ENCODE measurements at places on chromosomes 3 and 15.

GRCh38 chr3:190325923-190326322, 3.7 kb upstream of the CLDN1 start:
- DNase-seq, result no peak

GRCh38 chr3:54962200-54962599, 34.3 kb upstream of the LRTM1 start:
- DNase-seq, result no peak

GRCh38 chr15:76625267-76625666, 279.9 kb downstream of the SCAPER start:
- no peak for DNase-seq

DNA sequence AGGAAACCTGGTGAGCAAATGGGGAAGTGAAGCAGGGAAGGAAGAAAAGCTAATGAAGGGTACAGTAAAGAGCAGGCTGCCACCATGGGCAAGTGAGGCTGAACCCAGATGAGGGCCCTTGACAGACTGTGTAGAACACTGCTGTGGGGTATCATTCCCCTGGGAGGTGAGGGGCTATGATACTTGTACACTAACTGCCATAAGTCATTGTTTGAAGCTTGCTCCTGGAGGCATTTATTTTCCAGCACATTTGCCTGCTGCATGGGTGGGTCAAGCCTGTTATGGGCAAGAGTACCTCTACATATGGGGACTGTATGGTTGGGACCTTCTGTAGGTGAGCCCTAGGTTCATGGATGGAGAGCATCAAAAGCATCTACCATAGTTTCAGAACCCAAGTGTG, 57.4 kb downstream of the POMGNT2 start:
- no peak for DNase-seq

DNA sequence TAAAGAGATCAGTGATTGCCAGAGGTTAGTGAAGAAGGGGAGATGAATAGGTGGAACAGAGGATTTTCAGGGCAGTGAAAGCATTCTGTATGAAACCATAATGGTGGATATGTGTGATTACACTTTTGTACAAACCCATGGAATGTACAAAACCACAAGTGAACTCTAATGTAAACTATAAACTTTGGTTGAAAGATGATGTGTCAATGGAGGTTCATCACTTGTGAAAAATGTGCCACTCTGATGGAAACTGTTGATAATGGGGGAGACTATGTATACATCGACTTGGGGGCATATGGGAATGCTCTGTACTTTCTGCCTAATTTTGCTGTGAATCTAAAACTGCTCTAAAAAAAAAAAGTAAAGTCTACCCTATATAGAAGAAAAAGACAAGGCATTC, 68.7 kb upstream of the ARHGEF3 start:
- DNase-seq, result no peak

GRCh38 chr15:39124155-39124552, 456.7 kb upstream of the THBS1 start:
- DNase-seq, result no peak

DNA sequence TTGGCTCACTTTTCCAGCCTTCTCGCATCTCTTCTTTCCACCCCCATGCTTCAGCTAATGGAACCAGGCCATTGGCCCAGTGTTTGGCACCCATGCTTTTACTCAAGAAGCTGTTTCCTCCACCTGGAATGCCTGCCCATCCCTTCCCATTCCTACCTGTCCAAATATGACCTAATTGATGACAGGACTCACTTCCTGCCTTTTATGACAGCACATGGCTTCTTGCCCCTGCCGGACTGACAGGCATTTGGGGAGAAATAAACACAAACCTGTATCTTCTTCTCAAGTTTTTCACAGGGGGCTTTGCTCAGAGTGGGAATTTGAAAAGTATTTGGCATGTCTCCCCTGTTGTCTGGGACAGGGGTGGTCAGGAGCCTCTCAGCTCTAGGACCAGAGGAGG, 120.1 kb downstream of the ABHD5 start:
- DNase-seq, result no peak

DNA sequence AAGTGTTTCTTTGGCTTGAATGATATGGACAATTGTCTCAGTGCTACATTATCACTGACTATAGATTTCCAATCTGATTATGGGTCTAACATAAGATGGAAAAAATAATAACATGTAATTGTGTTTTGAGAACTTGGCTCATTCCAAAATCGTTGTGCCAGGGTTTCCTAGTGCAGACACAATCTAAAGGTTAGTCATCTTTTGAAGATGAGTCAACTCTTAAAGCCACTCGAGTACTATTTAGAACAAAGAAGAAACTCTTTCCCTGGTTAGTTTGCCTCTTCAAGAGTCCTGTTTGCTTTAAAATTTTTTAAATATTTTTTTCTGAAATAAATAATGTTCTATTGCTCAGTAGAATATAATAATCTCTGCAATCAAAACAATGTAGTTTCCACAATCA, 301.0 kb downstream of the CADM2 start:
- no peak for DNase-seq

DNA sequence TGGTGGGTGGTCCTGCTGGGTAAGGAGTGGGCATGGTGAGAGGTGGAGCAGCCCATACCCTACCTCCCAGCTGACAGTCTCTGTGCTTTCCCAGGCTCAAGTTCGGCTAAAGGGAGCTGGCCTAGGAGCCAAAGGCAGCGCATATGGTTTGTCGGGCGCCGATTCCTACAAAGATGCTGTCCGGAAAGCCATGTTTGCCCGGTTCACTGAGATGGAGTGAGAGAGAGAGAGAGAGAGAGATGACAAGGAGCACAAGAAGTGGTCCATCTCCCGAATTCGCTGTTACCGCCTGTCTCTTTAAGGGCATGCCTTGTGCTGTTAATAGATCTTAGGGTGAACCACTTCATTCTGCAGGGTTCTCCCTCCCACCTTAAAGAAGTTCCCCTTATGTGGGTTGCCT, 29.5 kb downstream of the RBM5 start:
- no peak for DNase-seq

DNA sequence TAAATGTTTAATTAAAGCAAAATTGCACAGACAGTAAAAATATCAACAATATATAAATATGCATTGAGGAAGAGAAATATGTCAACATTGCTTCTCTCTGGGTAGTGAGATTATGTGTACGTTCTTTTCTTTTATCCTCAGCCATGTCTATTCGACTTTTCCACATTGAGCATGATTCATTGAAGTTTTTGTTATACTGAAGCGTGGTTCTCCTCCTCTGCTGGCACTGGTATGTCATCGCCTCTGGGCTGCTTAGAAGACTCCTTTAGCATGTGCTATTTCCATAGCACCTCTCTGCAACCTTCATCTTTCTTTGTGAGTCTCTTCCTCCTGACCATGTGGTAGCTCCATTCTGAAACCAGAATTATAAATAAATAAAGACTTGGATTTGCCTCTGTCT, 65.8 kb upstream of the AKAP13 start:
- DNase-seq, result no peak

DNA sequence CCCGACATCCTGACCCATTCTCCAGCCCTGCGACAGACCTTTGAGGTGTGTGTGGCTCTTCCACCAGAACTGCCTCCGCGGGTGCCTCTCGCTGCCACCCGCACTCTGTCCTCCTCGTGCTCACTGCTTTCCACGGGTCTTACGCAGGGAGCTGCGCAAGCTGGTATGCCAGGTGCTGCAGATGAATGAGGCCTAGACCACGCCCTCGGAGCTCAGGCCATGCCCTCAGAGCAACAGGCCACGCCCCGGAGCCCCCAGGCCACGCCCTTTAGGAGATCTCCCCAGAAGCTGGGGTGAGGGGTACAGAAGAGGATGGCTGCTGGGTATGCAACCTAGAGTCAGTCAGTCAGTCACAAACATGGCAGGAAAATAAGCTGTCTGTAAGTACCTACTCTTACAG, 300.3 kb downstream of the GABRG3 start:
- no peak for DNase-seq

DNA sequence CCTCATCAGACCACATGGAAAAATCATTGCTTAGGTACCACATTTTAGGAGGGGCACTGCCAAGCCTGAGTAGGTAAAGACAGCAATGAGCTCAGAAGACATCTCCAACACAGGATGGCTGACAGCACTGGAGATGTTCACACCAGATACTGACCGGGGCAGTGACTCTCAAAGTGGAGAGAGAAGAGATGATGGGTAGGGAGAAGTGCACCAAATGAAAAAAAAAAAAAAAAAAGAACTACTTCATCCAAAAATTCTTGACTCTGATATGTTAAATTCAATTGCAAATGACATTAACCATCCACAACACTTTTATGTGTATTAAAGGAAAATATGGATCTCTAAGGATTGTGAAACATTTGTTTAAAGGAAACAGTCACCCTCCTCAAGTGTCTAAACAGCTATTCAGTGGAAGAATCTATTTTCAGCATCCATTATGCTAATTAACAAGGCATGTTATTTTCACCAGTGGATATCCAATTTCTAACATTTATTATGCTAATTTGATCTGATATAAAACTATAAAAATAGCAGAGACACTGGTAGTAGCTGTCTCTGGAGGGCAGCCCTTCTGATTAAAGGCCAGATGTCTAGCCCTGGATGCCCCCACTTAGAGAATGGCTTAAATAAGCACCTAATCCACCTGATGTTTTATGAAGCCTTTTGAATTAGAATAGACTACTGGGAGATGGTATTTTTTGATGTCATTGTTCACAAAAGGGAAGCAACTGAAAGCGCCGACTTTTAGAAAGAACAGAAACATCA, 48.2 kb upstream of the VGLL4 start:
- DNase-seq, result no peak

DNA sequence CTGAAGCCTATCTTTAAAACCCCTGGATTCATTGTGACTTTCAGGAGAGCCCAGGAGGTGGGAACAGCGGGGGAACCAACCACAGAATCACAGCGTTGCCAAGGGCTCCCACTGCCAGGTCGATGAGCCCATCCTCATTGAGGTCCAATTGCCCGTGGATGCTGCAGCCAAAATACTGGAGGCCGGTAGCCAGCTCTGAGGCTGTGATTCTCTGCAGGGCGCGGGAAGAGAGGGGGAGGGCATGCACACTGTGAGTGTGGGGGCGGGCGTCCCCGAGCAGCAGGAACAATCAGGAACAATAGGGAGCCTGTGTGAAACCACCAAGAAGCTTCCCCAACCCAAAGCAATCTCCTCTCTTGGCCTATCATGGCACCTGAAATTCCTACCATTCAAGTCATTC, 53.4 kb downstream of the FEM1B start:
- DNase-seq, result no peak

DNA sequence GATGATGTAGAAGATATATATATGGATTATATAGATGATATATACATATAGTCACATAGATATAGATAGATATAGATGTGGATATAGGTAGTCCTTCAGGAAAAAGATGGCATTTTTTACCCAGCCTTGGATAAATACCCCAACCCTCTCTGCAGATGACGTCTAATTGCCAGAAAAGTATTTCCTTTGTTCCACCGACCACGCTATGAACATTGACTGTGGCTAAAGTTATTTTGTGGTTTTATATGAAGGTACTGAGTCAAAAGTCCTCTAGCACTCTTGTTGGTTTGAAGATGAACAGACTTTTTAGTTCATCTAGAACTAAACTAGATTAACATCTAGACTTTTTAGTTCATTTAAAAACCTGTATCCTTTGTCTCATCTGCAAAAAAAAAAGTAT, 207.7 kb downstream of the PLOD2 start:
- DNase-seq, result no peak

DNA sequence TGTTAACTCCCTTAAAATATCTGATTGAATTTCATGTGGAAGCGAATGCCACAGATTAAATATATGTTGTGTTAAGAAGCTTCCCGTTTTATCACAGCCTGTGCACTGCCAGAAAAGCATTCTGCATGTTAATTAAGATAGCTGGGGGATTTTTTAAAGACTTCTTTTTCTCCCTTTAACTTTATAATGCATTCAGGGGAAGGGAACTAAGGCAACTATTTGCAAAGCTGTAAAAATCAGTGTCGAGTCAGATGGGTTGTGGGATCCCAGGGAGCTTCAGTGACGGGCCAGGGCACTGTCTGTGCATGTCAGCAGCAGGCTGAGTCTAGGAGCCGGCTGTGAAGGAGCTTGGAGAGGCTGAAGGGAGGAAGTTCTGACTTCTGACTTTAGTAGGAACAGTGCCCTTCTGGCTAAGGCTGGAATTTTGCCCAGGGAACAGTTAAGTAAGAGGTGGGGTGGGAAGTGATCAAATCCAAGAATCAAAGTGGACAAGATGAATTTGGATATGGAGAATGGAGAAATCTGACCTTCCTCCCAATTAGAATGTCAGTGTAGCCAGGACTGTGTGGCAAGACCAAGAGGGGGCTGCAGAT, 77.7 kb downstream of the ABHD5 start:
- no peak for DNase-seq

- DNase-seq, result no peak
Measured at GRCh38 chr3:134242649-134243617, 7.7 kb downstream of the RYK start.

DNA sequence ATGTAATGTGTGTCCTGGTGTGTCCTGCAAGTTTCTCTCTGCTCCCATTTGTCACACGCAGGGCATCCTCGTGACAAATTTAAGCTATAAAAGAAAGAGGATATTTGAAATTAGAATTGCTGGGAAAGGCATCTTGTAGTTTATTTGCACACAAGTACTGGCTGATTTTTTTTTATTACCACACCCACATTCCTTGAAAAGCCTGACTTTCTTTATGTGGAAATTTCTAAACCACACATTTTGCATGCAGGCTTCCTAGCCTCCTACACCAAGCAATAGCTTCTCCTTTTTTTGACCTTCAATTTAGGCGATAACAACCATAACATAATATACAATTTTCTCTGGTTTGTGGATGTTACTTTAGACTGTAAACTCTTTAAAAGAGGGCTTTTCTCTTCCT, 126.1 kb downstream of the SERPINI1 start:
- DNase-seq, result no peak

DNA sequence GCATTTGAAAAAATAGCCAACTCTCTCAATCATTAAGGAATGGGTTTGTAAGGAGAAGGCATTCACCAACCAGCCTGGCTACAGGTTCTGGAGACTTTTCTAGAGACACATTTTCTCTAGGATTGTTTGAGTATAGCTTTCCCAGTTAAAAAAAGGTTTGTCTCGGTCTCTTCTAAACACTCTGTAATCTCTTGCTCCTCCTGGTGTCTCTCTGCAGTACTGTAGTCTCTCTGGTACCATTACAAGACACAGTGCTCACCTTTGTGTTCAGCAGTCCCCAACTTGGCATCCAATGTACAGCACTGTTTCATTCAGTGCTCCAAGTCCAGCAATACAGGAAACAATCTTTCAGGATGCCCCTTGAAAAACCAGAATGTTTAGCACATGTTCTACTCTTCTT, 534.4 kb downstream of the ZNF385D start:
- no peak for DNase-seq

DNA sequence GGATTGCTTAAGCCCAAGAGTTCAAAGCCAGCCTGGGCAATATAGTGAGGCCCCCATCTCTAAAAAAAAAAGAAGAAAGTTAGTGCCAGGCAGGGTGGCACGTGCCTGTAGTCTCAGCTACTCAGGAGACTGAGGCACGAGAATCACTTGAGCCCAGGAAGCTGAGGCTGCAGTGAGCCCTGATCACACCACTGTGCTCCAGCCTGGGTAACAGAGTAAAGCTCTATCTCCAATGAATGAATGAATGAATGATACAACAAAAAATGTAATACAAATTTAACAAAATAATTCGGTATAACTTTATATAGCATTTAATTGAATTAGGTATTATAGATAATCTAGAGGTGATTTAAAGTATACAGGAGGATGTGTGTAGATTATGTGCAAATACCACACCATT, 29.7 kb downstream of the DENND4A start:
- DNase-seq, result no peak
